ENCODE measurements at places on chromosomes 3 and 15. TPM values are rescaled to one million over a fixed set of nuclear protein-coding genes. Genes with fewer than 3 reads are reported as not detected.
A peak's percentile ranks its signal among the peaks of the same experiment; 100 is the strongest.

DNA sequence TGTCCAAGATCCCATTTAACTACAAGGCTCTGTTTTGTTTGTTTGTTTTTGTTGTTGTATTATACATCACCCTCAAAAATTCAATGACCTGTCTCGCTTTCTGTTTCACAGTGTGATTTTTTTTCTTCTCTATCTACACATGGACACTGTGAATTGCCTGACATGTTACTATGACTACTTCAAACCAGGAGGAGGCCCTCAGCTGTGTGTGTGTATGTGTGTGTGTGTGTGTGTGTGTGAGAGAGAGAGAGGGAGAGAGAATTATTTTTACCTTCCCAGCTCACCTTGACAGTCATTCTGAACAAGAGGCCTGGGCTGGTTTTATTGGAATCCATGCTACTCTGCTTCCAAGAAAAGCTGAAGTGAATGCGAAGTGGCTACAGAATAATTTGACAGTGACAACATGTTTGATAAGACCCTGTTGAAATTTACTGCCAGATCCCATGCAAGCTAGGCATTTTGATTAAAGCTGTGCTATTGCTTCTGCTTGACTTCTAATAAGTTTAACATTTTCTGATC, 841.4 kb downstream of the NSUN3 start:
- no peak for DNase-seq

DNA sequence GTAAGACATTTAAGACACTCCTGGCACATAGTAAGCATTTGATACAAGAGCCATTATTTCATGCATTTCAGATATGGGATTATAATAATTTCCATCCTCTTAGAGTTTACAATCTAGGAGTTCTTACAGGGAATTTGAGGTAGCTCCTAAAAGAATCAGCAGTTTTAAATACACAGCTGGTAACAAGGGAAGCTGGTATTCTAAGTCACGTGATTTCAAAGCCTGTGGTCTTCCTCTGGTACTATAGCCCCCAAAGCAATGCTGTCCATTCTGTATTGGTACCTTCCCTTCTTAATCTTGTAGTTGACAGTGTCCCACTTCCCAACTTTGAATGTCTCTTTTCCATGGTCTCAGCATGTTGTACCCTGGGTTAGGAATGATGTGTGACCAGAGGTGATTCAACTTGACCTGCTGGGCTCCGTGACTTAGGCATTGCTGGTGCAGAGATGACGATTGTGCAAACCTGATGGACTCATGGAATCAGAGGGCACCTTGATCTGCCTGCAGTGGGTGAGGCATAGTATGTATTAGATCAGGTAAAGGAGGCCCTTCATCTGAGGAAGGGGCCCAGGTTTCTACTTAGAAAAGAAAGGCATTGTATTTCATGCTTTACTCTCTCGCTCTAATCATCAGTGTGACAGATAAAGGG, 122.9 kb downstream of the AKAP13 start:
- no peak for DNase-seq

Gene AP3B2
- not detected for total RNA-seq

DNA sequence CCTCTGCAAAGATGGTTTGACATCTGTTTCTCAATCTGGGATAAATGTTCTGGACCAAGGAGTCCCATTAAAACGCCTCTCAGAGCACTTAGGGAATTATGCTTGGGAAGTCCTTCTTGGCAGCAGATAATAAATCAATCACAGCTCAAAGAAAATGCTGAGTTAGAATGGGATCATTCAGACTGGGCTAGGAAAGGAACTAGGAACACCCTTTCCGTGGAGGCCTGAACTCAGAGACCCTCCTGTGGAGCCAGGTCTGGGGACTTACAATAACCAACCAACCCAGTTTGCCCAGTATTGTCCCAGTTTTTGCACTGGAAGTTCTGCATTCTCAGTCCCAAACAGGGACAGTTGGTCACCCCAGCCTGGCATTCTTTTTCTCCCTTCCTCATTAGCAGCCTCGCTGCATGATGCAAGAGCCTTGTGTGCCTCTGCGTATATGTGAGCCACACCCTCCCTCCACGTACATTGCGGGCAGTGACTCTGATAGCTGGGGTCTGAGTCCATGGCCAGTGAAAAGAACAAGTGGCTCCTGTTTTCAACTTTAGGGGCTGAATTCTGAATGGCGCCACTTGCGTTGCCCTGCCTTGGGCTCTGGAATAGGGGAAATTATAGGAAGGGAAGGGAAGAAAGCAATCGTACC, 88.7 kb downstream of the SEMA5B start:
- DNase-seq: no peak

DNA sequence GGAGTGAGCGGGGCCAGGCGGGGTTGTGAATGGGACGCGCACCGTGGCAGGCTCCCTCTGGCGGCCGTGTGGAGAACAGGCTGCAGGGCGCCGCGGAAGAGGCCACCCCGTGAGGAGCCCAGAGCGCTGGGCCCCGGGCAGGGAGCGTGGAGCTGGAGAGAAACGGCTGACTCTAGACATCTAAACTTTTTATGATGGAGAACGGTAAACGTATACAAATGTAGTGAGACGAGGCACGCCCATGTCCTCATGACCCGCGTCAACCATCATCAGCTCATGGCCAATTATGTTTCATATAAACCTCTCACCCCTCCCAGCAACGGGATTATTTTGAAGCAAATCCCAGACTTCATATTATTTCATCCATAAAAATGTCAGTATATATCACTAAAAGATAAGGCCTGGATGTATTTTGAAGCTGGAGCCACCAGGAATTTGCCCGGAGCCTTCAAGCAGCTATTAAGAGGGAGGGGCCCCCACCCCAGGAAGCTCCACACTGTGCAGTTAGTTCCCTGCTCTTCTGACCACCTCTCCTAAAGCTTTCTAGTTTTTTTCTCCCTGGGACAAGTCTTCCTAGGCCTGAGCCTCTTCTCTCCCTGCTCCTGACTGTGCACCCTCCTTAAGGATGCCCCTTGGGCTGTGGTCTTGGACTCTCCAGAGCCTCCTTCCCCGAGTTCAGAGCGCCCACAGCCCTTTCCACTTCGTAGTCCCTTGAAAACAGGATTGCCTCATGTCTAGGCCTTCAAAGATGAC, 149.5 kb downstream of the SMAD6 start:
- peak; percentile 78 for DNase-seq

Data from endothelial cell of umbilical vein (primary cell).